A549 treated with RU486 at 1 μM for 4 hours (cell line): ENCODE measurements at places on chromosomes 12 and 14. TPM values are rescaled to one million over a fixed set of nuclear protein-coding genes. Genes with fewer than 3 reads are reported as not detected.

Gene STYK1
- total RNA-seq: 0.14 to 0.63 TPM (median 0.35 TPM) in 5 replicates

Gene BCL2L14
- not detected in 5 replicates for total RNA-seq

Gene SYNDIG1L
- total RNA-seq: not detected in 5 replicates

Gene PCNX4
- total RNA-seq: 20.4 to 37.5 TPM (median 29.3 TPM) in 5 replicates

Gene TMEM132C
- total RNA-seq: not detected in 5 replicates

Gene OR6C70
- not detected in 5 replicates for total RNA-seq

Gene SLC4A8
- total RNA-seq: 1.0 to 1.6 TPM (median 1.3 TPM) in 5 replicates

Gene KERA
- not detected in 5 replicates for total RNA-seq

Gene KLHL42
- total RNA-seq: 13.0 to 20.2 TPM (median 17.8 TPM) in 5 replicates

Gene GPHN
- total RNA-seq: 11.2 to 16.8 TPM (median 12.7 TPM) in 5 replicates

Gene LHX5
- total RNA-seq: 0.03 TPM in 1 of 5 replicates, not detected in the others

Gene AQP2
- not detected in 5 replicates for total RNA-seq

Gene SERPINA10
- total RNA-seq: not detected in 5 replicates

Gene SRRM4
- total RNA-seq: not detected in 5 replicates

Gene CAPZA3
- total RNA-seq: not detected in 5 replicates

Gene EGLN3
- 4.1 to 6.0 TPM (median 4.5 TPM) in 5 replicates for total RNA-seq

Gene E2F7
- 6.3 to 8.3 TPM (median 7.9 TPM) in 5 replicates for total RNA-seq

Gene CATSPERB
- not detected in 5 replicates for total RNA-seq

Gene CBLN3
- 1.0 to 1.6 TPM (median 1.3 TPM) in 5 replicates for total RNA-seq

Gene LACRT
- total RNA-seq: not detected in 5 replicates

Gene DCN
- total RNA-seq: not detected in 5 replicates

Gene TRAFD1
- 17.1 to 20.2 TPM (median 19.0 TPM) in 5 replicates for total RNA-seq

Gene MAP1LC3B2
- 1.0 to 1.8 TPM (median 1.3 TPM) in 5 replicates for total RNA-seq

Gene NTF3
- not detected in 5 replicates for total RNA-seq

Gene KRT6C
- not detected in 5 replicates for total RNA-seq

Gene KRT2
- 0.05 TPM in 1 of 5 replicates, not detected in the others for total RNA-seq

Gene POU6F1
- 1.1 to 2.5 TPM (median 1.1 TPM) in 5 replicates for total RNA-seq

Gene MAP3K9
- 3.2 to 5.2 TPM (median 4.7 TPM) in 5 replicates for total RNA-seq

Gene PTPRQ
- total RNA-seq: 0.01 to 0.02 TPM (median 0.02 TPM) in 3 of 5 replicates, not detected in the others

Gene TSPAN9
- 18.7 to 30.3 TPM (median 22.9 TPM) in 5 replicates for total RNA-seq

Gene ACSS3
- not detected in 5 replicates for total RNA-seq

Gene CLEC4C
- not detected in 5 replicates for total RNA-seq

Gene CRACR2A
- total RNA-seq: 1.0 to 1.9 TPM (median 1.8 TPM) in 5 replicates

Gene UNG
- 86.0 to 87.7 TPM (median 86.8 TPM) in 5 replicates for total RNA-seq

Gene FAIM2
- total RNA-seq: not detected in 5 replicates

Gene PAPOLA
- 59.9 to 96.8 TPM (median 91.7 TPM) in 5 replicates for total RNA-seq

Gene LMNTD1
- total RNA-seq: not detected in 5 replicates

Gene ERP27
- not detected in 5 replicates for total RNA-seq

Gene CMKLR1
- not detected in 5 replicates for total RNA-seq
